ENCODE measurements at places on chromosomes 6 and 20.

DNA sequence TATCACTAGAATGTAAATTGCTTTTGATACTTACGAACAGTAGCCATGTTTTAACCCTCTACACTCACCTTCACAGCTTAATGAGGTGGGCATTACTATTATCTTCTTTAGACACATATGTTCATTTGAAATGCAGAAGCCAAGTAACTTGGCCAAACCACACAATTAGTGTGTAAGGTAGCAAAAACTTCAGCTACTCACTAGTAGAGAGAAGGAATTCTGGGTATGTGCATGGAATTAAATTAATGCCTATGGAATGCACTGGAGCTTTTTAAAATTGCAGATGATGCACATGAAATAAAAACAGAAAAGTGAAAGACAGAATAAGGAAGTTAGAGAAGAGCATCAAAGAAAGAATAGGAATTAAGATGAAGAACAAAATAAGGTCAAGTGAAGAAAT, 494.0 kb downstream of the ADGRB3 start:
- no peak for DNase-seq

GRCh38 chr20:61030130-61030529, 221.9 kb upstream of the CDH4 start:
- no peak for DNase-seq

GRCh38 chr6:74166849-74167248, 470.8 kb downstream of the CD109 start:
- no peak for DNase-seq

- no peak for DNase-seq
These were observed 23.8 kb downstream of the UST start for GRCh38 chr6:148770408-148771211.

GRCh38 chr6:9938801-9939200, 476.1 kb downstream of the TFAP2A start:
- DNase-seq, result no peak

DNA sequence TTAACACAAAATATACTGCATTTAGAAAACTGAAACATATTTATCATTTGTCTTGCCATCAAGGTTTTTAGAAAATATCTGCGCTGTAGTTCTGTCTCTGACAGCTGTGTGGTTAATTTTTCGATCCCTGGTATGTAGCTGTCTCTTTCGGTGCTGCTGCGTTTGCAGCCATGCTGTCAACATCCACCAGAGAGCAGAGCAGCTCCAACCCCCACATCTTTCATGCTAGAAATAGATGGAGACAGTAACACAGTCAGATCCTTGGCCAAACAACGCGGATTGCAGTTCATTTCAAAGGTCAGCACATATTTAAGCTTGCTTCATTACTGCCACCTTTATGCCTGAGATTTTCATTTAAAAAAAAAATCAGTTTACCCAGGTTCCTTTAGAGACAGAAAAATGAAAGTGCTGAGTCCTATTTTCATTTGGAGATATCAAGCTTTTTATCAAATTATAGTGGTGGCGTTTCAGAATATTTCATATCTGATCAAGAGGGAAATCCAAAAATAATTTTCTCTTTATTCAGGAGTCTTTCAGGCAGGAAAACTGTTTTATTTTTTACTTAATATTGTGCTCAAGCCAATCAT, 157.7 kb upstream of the MMS22L start:
- no peak for DNase-seq

DNA sequence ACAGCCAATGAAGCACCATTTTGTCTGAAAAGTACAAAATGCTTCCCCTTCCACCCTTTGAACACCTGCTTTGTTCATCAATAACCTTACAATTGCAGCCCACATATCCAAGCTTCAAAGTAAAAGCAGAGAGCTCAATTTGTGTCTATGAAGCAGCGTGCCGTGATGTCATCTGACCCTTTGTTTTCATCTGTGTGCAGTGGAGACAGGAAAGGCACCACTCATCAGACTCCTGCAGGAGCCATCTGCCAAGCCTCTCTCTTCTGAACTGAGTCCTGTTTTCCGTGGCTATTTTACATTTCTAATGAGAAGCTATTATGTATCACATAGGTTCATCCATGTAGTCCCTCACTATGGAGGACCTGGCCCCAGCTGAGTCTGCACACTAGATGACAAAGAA, 7.5 kb upstream of the LY86 start:
- no peak for DNase-seq

GRCh38 chr6:17907406-17908229, 79.8 kb downstream of the KIF13A start:
- DNase-seq, result no peak

DNA sequence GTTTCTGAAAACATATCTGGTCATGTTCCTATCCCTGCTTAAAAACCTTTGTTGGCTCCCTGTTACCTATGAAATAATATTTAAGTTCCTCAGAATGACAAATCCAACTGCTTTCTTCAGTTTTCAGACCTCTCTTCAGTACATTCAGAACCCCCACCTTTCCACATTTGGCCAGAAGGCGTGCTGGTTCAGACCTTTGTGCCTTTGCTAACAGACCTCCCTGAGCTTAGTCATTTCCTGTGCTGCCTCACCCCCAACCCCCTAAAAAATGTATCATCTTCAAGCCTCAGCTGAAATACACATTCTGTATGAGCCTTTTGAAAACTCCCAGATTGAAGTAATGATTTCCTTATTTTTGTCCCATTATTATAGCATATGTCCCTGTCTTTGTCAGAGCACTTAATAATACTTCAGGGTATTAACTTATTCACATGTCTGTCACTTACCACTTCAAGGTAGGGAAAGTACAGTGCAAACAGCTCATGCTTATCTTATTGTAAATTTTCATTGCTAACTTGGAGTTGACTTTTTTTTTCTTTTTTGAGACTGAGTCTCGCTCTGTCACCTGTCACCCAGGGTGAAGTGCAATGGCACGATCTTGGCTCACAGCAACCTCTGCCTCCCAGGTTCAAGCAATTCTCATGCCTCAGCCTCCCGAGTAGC, 19.7 kb downstream of the FAM217A start:
- DNase-seq, result no peak

- no peak for DNase-seq
These were observed 31.4 kb downstream of the GCLC start for GRCh38 chr6:53513519-53513966.

DNA sequence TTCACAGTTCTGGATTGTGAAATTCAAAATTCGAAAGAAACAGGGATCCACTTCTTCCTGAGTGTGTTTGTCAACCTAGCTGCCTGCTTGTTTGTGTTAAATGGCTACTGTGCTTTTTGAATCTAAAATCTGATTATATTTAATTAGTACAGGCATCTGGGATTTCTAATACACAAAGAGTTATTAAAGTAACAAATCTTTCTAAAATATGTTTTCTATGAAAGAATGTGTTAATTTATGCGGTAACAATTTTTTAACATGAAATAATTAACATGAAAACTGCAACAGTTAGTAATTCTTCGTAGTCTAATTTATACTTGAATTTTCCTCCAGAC, 81.2 kb upstream of the TRAF3IP2 start:
- DNase-seq, result no peak
